Upper lobe of left lung (tissue), 6 donors: ENCODE measurements at places on chromosomes 2 and 18. TPM values are rescaled to one million over a fixed set of nuclear protein-coding genes. Genes with fewer than 3 reads are reported as not detected.

PASK gene
- 15.9 TPM for total RNA-seq

TGFA gene
- 12.2 TPM for total RNA-seq

DNA sequence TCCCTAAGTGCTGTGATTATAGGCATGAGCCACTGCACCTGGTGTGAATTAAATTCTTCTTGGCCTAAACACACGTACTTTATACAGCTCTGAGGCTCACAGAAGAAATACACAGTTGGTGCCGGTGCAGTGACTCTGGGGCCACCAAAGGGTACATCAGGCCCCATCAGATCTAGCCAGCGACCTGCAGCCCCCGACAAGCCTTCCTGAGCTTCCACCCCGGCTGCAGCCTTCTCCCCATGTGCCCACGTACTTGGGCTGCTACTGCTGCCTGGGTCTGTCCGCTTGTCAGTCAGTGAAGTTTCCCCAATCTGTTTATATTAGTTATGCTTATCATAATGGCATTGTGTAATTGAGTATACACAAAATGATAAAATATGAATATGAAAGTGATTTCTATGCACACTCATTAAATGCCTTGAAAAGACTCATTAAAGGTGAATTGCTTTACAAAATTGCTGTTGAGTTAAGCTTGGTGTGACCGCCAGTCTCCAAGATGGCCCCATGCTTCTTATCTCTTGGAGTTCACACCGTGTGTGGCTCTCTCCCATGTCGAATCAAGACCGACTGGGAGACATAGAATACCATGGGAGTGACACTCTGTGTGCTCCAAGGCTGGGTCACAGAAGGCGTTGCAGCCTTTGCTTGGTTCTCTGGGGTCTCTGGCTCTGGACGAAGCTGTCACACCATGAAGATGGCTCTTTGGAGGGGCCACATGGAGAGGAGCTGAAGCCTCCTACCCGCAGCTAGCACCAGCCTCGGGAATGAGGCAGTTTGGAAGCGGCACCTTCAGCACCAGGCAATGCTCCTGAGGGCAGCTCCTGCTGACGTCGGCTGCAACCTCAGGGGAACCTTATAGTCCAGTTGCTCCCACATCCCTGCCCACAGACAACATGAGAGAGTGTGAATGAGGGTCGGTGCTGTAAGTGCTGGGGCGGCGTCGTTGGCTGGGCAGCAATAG is 29.2 kb upstream of the HPCAL1 start:
- no peak for DNase-seq

DNA sequence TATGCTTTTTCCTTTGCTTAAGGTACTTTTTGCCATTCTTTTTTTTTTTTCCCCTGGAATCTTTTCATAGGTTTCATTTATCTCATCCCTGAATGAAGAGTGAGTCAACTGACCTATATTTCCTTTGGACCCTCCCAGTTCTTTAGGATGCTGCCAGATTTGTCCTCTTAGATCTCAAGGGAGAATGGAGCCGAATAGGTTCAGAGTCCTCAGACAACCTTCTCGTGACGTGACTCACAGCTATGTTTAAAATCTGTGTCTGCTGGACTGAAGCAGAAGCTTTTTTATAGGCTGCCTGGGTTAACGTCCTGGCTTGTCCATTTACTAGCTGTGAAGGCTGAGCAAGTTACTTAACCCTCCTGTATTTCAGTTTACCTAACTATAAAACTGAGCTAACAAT is 358.6 kb downstream of the DLGAP1 start:
- no peak for DNase-seq

- DNase-seq, result no peak
Observed at GRCh38 chr2:134711692-134712091, 7.1 kb downstream of the TMEM163 start.

ALPG gene
- total RNA-seq, result 1.7 TPM

DNA sequence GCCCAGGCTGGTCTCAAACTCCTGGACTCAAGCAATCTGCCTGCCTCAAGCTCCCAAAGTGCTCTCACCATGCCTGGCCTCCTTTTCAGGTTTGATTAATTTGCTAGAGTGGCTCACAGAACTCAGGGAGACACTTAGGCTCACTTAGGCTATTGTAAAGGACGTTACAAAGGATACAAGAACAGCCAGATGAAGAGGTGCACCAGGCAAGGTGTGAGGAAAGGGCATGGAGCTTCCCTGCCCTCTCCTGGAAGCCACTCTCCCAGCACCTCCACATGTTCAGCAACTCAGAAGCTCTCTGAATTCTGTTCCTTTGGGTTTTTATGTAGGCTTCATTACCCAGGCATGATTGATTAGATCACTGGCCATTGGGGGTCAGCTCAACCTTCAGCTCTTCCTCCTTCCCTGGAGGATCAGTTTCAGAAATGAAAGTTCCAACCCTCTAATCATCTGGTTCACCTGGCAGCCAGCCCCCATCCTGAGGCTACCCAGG is 78.7 kb upstream of the RGPD5 start:
- DNase-seq, result no peak

- no peak for DNase-seq
Observed at GRCh38 chr2:237604960-237605359, 14.4 kb upstream of the RAB17 start.
